Stimulated activated CD4-positive, alpha-beta T cell treated with anti-CD3 and anti-CD28 coated beads, Interleukin-15, amount 100 ng/mL, for 1 hour (primary cell): ENCODE measurements at places on chromosomes 3 and 15.

- DNase-seq: no peak
Observed at GRCh38 chr3:86772699-86773098, 218.2 kb downstream of the VGLL3 start.

GRCh38 chr3:160643994-160644393, 33.0 kb upstream of the ARL14 start:
- DNase-seq: no peak

- DNase-seq: no peak
Observed at GRCh38 chr3:32302601-32303398, 64.3 kb downstream of the CMTM8 start.

DNA sequence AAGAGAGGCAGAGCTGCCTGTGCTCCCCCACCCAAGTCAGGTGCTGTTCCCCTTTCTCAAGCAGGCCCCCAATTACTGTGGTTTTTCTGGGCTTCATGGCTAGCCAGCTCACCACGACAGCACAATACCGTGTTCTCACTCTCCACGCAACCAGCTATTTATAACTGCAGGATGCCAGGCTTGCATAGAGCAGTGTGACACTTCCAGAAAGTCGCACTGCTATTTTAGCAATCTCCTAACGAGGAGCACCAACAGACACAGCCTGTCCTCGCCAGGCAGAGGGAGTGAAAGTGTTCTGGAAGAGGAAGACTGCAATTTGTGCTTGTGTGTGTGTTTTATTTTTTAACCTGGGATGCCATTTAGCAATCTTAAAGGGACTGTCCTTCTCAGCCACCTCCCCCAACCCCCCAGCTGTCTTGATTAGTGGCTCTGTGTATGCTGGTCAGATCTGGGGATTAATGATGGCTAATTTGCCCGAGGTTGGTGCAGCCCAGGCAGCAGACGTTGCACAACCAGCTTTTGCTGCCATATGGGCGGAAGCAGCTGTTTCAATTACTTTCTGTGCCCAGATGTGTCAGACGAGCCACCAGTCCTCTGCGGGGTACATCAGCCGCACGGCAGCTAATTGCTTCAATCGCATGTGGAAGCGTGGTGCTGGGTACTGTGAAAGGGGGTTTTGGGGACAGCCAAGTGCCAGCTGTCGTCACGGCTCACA, 268.0 kb upstream of the ARRDC4 start:
- no peak for DNase-seq

- DNase-seq: no peak
Observed at GRCh38 chr3:62678841-62679240, 196.4 kb downstream of the CADPS start.

DNA sequence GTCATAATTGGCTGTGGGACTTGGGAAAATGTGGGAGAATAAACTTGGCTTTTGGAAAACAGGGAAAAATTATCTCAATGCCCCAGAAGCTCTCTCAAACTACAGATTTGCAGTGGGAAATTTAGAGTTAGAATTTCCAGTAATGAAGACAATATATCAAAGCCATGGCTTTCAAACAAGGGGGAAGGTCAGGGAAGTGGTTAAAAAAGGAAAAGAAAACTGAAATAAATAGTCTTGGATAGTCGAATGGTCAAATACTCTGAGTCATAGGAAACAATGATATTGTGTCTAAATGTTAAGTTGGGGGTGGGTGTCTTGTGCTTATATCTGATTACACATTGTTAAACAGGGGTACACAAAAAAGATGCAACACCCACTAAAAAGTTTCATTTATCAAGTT, 272.4 kb upstream of the COL8A1 start:
- DNase-seq: no peak

- no peak for DNase-seq
Observed at GRCh38 chr15:75736256-75736655, 23.6 kb upstream of the CSPG4 start.

GRCh38 chr3:3031326-3031725, 78.8 kb downstream of the IL5RA start:
- no peak for DNase-seq

DNA sequence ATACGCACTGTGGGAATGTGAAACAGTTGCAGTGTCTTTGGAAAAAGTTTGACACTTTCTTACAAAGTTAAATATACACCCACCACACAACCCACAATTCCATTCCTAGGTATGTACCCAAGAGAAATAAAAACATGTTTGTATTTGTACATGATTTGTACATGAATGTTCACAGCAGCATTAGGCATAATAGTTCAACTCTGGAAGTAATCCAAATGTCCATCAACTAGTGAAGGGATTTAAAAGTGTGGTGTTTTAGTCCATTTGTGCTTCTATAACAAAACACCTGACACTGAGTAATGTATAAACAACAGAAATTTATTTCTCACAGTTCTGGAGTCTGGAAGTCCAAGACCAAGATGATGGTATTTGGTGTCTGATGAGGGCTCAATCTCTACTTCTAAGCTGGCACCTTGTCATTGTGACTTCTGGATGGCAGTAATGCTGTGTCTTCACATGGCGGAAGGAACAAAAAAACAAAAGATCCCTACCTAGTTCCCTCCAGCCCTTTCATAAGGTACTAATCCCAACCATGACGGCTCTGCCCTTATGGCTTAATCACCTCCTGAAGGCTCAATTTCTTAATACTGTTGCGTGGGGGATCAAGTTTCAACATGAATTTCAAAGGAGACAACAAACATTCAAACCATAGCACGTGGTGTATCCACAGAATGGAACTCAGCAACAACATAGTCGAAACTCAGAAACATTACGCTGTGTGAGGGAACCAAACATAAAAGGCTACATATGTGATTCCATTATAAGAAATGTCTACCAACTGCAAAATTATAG, 120.5 kb downstream of the AQP9 start:
- no peak for DNase-seq

DNA sequence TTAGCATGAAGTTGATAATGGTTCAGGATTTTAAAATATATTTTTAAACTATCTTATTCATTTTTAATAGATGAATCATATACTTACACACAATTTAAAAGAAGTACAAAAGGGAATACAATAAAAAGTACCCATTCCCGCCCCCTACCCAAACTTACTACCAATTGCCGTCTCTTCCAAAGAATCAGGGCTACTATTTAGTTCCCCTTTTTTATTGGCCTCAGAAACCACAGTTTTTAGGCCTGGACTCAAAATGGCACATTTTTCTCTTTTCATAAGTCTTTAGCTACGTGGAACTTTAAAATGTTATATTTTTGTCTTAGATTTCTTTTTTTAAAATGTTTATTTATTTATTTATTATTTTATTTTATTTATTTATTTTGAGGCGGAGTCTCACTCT, 18.0 kb downstream of the LRRK1 start:
- no peak for DNase-seq

GRCh38 chr15:68427963-68428362, 4.0 kb downstream of the ITGA11 start:
- no peak for DNase-seq

DNA sequence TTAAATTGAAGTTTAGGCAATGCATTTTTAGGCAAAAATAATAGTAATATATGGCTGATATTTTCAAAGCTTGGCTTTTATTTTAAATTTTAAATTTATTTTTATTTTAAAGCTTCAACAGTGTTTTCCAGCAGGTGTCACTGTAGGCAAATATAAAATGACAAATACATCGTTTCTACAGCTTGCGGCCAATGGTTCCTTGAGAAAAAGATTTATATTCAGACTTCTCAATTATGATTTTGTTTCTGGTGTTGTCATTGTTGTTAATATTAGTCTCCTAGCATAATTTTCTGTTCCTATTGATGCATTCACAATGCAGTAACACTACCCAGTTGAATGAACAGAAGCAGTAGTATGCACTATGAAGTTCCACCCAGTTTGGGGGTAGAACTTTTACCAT, 220.7 kb upstream of the DNAJC19 start:
- DNase-seq: no peak

DNA sequence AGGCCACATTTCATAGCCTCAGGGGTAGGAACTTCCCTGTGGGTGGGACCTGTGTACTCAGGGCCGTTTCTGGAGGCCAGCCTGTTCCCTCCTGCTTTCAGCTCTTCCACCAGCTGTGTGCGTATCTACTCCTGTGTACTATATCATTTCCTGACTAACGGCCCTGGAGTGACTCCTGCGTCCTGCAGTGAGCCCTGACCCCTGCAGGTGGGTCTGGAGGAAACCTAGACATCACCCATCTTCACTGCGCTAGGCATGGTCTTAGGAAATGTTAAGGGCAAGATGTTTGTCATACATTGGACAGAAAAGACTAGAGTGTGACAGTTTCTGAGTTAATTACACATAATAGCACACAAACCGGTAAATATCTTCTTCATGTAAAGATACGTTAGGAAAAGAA, 297.3 kb downstream of the GABRB3 start:
- no peak for DNase-seq

- DNase-seq: no peak
Observed at GRCh38 chr15:101110681-101111569, 140.9 kb downstream of the CHSY1 start.

DNA sequence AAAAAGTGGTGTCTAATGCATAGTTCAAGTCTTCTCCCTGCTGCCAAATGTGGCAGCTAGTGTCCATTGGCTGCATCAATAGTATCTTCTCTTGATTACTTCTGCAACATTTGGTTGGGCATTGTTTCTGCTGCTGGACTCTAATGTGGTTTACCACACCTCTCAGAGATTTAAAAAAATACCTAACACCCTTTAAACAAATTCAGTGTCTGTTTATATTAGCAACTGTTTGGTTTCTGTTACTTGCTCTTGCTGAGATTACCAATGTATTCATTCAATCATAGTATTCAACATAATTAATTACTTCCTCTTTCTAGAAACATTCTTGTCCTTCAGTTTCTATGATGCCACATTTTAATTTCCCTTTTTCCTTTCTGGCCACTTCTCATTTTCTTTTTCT, 20.3 kb upstream of the NECTIN3 start:
- DNase-seq: no peak

DNA sequence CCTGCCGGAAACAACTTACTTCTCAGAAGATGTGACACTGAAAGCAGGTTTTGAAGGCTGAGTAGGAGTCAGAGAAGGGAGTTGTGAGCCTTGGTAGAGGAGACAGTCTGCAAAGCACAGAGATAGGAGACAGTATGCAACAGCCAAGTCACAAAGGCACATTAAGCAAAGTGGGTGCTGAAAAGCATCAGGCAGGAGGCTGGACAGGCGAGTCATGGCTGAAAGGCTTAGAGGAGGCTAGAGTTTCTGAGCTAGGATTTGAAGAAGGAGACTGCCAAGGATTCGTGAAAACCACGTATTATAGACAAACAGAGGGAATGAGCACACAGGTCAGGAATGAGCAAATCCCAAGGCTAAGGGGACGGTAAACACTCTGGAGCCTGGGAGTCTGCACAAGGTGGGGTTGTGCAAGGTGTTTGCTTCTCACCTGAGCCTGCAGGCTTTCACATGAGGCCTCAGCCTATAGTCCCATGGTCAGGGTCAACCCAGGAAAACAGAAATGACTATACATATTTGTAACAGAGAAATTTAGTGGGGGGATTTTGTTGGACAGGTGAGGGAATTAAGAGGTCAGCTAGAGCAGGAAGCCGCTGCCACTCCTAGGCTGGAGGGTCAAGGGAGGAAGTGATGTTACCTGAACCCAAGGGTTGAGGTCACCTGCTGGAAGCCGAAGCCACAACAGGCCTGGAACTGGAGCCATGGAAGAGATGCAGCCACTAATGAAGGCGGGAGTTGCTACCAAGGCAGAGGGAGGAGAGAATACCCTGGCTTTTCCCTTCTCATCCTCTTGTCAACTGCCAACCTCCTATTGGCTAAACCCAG, 23.1 kb upstream of the TRIM71 start:
- DNase-seq: no peak

GRCh38 chr3:182005219-182005618, 293.5 kb downstream of the SOX2 start:
- no peak for DNase-seq

GRCh38 chr3:102248981-102249705, 185.7 kb upstream of the ZPLD1 start:
- DNase-seq: no peak

- DNase-seq: no peak
Observed at GRCh38 chr15:85354461-85354860, 25.9 kb upstream of the AKAP13 start.

DNA sequence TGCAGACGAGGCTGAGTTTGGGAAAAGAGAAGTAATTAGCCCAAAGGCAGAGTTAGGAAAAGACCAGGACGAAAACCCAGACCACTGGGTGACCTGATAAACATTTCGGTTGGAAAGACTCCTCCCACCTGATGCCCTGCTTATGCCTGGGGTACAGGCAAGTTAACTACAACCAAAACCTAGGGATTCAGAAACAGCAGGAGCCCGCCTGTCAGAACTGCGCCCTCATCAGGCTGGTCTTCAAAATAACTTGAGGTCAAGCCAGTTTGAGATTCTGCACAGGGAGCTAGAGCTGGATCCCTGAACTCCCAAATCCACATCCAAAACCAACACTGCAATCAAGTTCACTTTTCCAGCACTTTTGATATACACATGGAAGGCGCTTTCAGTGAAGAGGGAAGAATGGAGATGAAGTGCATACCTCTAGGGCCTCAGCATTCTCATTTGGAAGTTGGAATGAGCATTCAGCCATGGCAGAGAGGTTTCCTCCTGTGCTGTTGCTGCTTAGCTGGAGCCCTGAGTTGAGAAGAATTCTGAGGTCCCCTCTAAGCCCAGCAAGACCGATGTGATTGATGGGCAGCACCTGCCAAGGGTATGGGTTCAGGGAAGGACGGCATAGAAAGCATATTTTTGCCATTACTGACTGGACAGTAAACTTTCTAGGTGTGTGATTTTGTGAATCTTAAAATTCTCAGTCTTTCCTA, 11.6 kb downstream of the TSEN2 start:
- DNase-seq: no peak

- no peak for DNase-seq
Observed at GRCh38 chr3:119555929-119556328, 3.5 kb downstream of the CD80 start.

DNA sequence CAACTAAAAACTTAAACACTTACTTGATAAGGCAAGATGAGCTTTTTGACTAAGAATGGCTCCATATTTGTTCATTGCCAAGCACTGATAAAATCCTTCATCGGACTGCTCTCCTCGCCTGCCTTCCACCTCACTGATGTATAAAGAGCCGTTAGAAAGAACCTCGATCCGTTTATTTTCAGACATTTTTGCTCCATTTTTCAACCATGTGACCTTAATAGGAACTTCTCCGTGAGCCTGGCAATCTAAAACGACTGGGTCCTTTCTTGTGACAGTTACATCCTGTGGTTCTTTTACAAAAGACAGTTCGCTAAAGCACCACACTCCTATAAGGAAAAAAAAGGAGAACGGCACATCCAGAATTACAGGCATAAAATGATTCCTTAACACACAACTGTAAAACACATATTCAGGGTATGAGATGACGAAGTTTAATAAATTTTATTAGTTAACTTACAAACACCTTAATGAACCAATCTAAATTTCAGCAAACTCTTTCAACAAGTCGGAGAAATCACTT, 2.5 kb downstream of the PRTG start:
- DNase-seq: no peak
